Stimulated activated CD4-positive, alpha-beta T cell treated with anti-CD3 and anti-CD28 coated beads, Interleukin-15, amount 100 ng/mL, for 48 hours (primary cell): ENCODE measurements at places on chromosomes 5 and 9.
A peak's percentile ranks its signal among the peaks of the same experiment; 100 is the strongest.

DNA sequence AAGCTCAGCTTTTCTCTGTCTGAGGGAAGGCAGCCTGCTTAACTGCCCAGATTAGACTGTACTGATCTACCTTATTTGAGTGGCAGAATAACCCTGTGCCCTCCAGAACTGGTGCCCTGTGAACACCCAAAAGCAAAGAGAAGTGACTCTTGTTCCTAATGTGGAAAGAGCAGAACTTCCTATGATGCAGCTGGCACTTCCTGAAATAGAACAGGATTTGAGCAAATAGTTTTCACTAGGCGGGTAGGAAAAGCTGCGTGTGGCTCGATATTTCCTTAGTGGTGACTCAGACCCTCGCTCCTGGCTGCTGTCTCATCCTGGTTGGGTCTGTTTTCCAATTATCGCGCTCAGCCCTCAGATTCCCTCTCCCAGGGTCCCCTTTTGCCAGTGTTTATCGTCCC lies 89.9 kb downstream of the SH3TC2 start:
- no peak for DNase-seq

GRCh38 chr9:107504585-107505455 lies 15.3 kb upstream of the KLF4 start:
- DNase-seq, result no peak

DNA sequence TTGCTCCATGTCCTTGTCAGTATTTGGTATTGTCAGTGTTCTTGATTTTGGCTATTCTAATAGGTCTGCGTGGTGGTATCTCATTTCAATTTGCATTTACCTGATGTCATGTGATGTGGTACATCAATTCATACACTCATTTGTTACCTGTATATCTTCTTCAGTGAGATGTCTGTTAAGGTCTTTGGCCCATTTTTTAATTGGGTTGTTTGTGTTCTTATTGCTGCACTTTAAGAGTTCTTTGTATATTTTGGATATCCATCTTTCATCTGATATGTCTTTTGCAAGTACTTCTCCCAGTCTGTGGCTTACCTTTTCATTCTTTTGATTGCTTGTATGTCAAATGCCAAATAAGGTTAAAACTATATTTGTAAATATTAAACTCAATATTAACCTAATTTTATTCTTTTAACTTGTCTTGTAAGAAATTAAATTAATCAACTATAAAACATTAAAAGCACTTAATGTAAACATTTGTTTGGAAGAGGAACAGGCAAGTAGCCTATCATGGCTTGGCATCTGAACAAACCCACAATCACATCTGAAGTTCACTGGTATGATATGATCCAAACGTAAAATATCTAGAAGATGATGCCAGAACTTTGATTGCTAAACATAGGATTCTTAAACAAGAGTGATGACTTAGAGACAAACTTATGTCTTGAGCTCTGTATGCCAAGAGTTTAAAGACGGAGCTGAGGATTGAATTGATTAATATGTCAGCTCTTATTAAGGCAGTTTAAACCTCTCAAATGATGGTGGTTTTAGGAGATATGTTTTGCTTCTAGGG lies 587.3 kb downstream of the ANXA1 start:
- DNase-seq, result no peak

DNA sequence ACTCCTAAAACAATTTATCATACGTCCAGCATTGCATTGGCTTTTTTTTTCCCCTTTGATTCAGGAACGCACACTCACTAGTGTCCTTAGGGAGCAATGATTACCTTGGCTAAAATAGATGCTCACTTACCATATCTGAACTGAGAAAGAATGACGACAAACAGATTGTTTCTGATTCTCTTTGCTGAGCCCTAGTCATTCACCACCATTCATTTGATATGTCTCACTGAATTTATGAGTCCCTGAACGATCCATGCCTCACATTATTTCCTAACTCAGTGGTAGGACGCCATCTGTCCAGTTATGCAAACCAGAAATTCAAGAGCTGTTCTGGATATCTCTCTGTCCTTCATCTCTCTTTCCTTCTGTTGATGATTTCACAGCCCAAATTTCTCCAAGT lies 39.3 kb upstream of the DAB2 start:
- no peak for DNase-seq

DNA sequence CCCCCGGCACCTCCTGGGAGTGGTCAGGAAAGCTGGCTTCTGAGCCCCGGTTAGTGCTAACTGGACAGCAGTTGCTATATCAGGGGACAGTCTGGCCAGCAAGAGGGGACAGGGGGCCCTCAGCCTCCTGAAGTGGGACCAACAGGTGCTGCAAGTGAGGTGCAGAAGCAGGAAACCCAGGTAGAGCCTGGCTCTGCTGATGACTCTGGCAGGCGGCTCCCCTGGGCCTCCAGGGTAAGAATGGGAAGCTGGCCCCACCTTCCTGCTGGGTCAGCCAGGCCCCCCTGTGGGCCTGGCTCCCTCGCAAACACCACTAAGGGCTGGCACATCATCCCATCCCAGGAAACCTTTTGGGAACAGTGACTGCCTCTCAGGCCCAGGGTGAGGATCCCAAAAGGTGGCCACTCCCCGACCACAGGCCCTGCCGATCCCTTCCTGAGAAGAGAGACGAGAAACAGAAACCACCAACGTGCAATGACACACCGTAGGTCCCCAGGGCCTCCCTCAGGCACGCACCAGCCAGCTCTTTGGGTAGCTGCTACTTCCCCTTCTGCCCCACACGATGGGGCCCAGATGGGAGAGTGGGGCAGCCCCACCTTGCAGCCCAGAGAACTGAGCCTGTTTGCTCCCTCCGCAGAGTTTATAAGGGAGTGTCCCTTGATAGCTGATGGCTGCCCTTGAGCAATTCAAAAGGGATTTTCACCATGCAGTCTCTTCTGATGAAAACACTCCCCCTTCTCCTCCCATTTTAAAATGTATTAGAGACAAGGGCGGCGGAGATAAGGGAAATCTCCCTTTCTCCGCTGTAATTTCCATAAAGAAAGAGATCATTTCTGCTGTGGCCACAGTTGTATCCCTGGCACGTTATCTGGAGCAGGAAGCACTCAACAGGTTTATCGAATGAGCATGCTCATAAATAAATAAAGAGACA lies 76.8 kb downstream of the STK10 start:
- peak; percentile 85 for DNase-seq

- DNase-seq, result peak; percentile 5
These were observed 62.4 kb upstream of the FSD1L start for GRCh38 chr9:105385381-105385985.

DNA sequence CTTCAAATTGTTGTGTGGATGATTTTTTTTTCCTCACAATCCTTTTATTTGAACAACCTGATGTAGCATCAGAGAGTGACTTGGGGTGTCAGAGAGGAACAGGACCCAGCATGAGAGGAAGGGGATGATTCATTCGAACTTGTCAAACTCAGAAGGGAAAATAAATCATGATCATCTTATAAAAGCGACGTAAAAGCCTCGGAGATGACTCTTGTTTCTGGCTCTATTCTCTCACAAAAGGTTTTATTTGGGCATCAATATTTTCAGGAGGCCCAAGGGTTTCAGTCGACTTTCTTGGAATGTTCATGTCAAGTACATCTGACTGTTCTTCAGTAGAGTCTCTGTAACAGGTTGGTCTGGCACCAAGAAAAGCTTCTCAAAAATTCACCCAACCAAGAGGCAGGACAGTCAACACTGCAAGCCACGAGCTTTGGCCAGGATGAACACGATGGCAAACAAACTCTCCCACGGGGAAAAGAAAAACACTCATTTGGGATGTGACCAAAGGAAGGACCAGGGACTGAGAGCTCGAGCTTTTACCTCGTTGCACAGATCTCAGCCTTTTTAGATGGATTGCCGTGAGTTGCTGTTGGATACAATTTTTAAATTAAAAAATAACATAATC lies 55.1 kb downstream of the ANKH start:
- no peak for DNase-seq

GRCh38 chr5:126561908-126562307 lies 33.1 kb downstream of the ALDH7A1 start:
- no peak for DNase-seq

- no peak for DNase-seq
These were observed 216.8 kb upstream of the TBC1D2 start for GRCh38 chr9:98472216-98472615.

DNA sequence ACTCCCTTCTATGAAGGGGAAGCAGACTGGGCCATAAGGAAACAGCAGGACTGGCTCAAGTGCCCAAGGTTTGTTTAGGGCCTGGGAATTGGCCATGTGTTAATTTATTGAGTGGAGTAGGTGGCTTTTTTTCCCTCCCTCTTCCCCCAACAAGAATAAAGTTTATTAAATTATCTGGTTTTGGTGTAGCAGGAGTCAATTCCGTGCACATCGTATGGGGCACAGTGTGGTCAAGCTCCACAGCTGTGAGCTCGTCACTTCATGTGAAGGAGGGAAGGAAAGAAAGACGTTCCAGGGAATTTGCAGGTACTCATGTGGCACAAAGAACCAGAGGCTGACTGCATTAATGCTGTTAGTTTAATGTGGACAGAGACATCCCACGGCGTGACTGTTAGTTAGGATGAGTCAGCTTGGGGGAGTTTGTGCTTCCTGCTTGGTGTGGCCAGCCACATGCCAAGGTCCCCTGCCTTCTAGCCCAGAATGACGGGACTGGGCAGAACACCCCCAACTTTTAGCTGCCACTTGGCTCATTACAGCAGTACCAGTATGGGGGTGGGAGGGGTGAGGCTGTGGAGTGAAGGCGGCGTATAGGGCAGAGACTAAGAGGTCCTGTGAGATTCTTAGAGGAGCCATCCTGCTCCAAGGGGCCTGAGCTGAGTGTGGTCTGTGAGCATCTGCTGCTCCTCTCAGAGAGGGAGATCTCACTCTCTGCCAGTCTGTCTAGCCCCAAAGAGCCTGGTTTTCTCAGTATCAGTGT lies 33.2 kb downstream of the CSF1R start:
- no peak for DNase-seq

DNA sequence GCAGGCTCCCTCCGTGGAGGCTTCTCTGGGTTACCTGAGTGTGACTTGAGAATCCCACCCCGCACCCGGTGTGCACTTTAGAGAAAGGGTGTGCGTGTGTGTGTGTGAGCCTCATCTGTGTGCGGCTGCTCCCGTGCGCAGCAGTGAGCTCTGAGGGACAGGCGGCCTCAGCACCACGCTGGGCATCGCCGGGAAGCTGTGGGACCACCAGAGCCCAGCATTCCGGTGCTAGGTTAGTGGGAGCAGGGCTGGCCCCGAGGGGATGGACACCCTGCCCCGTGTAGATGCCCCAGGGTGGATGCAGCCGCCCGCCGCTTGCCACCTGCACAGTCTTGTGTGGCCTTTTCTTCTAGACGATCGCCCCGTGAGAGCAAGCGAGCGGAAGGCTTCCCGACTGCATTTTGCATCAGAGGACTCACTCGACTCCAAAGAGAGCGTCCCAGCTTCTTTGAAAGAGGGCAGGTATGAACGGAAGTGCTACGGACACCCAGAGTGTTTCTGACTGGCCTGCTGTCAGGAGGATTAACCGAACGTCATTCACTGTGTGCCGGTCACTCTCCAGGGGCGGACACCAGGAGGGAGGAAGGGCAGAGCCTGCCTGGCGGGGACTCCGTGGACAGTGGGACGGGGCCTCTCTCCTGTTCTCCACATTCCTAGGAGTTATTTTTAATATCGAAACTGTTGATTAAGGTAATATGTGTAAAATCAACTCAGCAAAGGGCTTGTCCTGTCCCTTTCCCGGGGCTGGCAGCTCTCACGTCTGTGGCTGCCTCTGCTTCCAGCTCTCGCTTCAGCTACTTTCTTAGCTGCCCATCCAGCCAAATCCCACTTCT lies 12.2 kb downstream of the CEP72 start:
- DNase-seq, result no peak

GRCh38 chr5:180047667-180048066 lies 23.9 kb downstream of the RNF130 start:
- no peak for DNase-seq

- no peak for DNase-seq
These were observed 407.4 kb downstream of the DTWD2 start for GRCh38 chr5:118580949-118581348.

- no peak for DNase-seq
These were observed 35.4 kb upstream of the SLC2A8 start for GRCh38 chr9:127361561-127361960.

DNA sequence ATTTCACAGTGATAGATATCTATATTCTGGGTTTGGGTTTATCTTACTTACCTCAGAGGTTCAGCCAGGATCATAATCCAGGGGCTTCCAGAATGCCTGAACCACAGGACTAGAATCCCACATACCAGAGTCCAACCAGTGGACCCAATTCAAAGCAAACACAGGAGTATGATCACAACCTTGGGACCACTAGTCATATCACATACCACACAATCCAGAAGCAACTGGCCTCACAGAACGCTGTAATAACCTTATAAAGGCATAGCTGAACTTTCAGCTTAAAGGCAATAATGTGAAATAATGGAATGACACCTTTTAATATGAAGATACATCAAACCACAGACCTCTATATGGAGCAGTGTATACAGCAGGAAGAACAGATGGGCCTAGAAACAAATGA lies 25.3 kb downstream of the RAPGEF6 start:
- DNase-seq, result no peak

GRCh38 chr5:54728588-54728915 lies 211.0 kb downstream of the SNX18 start:
- DNase-seq, result no peak

DNA sequence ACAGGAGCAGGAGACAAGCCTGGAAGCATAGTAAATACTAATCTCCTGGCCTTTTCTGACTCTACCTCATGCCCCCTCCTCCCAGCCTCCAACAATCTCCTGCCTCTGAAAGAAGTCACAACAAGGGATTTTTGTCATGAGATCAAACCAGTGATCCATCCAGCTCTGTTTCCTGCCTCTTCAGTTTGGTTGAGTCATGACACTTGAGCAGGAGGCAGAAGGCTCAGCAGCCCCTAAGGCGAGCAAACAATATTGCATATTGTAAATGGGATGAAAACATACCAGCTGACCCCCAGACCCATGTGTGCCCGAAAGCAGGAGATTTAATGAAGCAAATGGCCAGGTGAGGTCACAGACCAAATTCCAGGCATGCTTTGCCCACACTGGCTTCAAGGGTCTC lies 272.8 kb downstream of the GAS1 start:
- no peak for DNase-seq

- DNase-seq, result peak; percentile 55
These were observed 169.0 kb upstream of the PANK3 start for GRCh38 chr5:168747987-168748777.

GRCh38 chr5:67089200-67089725 lies 107.3 kb downstream of the CD180 start:
- DNase-seq, result no peak

DNA sequence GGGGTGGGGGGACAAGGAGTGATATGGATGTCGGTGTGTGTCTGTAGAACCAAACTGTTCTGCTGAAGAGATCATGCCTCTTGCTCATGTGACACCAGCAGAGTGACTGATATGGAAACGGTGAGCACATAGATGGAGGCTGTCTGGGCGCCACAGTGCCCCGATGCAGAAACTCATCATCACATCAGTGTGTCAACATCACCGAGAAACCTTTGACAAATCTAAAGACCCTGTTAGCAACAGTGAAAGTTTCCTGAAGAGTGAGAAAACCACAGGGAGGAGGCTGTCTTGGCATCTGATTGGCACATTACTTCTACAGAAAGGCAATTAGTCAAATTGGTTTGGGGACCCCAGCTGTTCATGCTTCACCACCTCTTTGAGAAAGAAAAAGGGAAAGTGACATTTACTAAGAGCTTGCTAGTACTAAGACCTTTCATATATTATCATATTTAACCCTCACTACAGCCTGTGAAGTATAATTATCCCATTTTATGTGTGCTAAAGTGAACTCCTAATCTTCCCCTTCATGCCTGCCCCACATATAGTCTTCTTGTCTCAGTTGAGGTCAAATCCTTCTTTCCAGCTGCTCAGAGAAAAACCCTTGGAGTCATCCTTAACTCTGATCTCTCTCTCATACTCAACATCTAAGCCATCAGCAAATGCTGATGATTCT lies 25.6 kb downstream of the CSF2 start:
- peak; percentile 79 for DNase-seq

- no peak for DNase-seq
These were observed 2.3 kb downstream of the ANXA2R start for GRCh38 chr5:43037636-43038495.
